ENCODE measurements at places on chromosomes 11 and 22.

GRCh38 chr11:121591405-121592033, 138.8 kb upstream of the SORL1-AS1 start:
- DNase-seq: peak; percentile 75

DNA sequence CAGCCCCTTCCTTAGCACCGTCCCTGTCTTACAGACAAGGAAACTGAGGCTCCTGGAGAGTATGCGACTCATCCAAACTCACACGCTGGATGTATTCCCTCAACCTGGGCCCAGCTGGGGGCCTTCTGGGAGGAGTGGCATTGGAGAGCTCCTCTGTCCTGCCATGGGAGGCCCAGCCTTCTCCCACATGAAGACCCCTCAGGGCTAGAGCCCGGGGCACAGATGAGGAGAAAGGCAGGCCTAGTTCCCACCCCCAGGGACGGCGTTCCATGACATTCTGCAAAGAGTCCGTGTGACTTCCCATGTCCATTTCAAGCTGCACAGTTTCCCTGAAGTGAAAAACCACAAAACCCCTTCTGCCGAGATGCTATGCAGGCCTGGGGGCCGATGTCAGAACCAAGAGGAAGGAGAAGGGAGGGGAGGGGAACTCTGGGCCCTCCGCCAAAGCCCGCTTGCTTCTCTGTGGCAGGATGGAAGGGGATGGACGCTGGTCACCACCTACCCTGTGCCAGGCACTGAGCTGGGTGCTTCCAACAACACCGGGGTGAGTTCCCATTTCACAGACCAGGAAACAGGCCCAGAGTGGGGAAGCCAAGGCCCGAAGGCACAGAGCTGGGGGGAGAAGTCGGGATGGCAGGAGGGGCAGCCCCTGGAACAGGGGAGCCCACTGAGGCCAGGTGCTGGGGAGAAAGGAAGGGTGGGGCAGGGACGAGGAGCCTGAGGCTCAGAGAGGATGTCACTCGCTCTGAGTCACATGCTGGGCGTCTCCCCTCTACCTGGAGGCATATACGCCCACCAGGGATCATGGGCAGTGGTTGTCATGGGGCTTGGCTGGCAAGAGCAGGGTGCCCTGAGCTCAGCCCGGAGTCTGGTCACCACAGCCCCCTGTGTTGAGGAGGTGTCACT, 15.7 kb downstream of the RAC2 start:
- no peak for DNase-seq

DNA sequence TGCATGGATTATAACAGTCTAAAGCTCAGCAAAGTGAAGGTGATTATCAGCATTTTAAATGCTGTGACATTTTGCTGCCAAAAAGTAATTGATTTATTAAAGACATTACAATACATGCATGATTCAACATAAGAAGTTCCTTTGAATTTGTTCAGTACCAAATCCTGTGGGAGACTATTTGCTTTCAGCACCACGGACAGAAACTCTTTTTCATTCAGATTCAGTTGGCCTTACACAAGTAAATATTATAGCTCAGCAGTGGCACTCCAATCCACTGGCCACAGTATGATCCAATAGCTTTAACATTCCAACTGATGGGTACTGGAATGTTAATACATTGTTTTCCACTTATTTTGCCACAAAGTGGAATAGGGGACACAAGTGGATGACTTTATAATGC, 806.7 kb downstream of the NTM start:
- DNase-seq: no peak

DNA sequence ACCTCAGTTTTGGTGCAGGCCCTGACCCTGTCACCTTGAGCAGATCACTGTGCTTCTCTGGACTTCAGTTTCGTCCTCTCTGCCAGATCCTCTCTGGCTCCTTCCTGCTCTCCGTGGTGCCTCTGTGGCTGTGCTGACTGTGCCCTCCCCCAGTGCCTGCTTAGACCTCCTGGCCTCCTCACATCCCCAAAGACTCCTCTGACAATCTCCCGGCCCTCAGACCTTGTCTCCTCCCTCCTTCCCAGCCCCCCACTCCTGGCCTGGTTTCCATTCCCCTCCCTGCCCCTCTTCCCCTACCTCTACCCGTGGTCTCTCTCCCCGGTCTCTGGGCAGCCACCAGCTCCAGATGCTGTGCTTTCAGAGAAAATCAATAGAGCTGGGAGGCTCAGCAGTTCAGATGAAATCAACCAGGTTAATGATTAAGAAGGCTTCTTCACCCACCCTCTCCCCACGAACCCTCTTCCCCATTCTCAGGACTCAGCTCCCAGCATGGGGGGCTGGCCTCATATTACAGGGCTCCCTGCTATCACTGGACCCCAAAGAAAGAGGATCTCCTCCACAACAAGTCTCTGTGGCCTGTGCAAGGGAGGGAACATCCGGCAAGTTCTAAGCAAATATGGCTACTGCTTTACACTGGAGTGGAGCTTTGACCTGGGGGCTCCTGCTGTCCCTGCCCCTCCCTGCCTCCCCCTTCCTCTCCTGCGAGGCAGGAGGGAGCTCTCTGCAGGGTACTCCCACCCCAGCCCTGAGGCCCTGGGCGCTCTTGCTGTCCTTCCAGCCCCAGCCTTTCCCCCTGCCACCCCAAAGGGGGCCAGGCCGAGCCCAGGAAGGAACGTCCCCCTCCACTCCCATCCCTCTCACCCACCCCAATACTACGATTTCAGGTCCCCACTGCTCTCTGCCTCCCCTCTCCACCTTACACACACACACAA, 8.5 kb downstream of the BACE1-AS start:
- DNase-seq: no peak

DNA sequence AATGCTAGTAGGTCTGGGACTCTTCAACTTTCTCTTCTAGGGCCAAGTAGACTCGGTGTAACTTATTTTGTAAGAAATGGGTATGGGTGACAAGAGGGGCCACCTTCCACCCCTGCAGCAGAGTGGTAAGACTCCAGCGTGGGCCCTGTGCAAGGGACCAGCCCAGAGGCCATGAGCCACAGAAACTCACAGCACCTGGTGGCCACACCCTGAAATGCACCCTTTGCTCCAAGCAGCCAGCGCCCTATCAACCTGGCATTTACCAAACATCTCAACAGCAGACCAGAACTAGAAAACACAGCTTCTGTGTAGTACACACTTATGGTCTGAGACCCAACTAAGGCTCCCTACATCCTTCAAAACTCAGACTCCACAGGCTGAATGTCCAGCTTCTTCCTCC, 5.7 kb downstream of the CDCA5 start:
- peak; percentile 64 for DNase-seq

DNA sequence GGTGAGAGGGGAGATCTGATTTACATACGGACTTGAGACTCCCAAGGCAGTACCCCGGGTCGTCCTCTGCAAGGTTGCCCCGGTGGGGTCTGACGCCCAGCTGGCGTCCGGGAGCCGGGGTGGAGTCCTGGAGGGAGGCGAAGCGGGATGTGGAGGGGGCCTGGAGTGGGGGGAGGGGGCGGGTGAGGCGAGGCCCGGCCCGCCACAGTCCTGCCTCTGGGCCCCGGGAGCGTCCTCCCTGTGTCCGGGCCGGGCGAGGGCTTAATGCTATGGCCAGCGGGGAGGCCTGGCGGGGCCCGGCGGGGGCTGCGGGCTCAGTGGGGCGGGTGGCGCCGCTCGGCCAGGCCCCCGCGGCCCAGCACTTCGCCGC, 2.4 kb upstream of the MYBPC3 start:
- DNase-seq: no peak

DNA sequence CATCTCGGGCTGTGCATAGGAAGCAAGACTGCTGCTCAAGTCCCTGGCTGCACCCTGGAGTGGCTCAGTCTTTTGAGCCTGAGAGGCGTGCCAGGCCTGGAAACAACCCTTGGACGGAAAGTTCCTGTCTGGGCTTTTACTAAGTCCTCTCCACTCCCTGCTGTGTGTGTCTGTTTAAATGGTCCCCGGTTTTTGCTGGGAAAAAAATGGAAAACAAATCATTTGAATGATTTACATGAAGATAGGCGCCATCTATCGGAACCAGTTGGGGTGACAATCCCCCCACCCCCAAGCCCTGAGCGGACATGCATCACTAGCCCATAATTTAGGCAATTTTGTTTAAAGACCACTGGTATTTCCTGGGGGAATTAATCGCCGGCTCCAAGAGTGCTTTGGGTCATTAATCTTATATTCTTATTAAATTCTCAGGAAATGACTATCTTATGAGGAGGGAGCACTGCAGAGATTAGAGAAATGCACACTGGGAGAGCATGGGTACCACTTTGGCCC, 2.7 kb upstream of the GAB2 start:
- peak; percentile 39 for DNase-seq

- peak; percentile 96 for DNase-seq
Measured at GRCh38 chr11:64241241-64241490, 271 bp downstream of the FKBP2 start.

GRCh38 chr11:126357055-126357962, 1.8 kb downstream of the ST3GAL4 start:
- no peak for DNase-seq

DNA sequence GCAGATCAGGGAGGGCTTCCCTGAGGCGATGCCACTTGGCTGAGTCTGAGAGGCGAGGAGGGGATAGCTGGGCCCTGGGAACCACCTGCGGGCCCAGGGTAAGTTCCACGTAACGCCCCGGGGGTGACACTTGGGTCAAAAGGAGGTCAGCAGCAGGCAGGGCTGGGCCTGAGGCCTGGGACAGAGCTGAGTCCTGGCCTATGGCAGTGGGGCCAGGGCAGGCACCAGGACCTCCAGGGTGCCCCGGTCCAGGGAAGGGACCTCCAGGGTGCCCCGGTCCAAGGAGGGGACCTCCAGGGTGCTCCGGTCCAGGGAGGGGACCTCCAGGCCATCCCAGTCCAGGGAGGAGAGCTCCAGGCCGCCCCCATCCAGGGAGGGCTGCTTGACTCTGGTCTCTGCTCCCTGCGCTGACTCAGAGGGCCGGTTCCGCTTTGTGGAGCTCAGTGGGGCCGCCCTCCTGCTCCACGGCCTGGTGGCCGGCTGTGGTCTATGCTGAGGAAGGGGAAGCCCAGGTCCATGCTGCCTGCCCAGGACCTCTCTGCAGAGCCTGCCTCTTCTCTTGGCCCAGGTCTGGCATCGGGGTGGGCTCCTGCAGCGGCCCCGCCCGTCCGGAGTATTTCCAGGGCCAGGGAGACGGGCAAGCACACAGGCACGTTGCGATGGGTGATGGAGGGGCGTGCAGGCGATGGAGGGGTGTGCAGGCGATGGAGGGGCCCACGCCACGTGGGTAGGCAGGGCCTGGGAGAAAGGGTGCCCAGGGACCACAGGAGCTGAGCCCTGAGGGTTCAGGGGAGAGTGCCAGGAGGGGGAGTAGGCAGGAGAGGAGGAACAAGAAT, 19.5 kb upstream of the WNT7B start:
- no peak for DNase-seq

DNA sequence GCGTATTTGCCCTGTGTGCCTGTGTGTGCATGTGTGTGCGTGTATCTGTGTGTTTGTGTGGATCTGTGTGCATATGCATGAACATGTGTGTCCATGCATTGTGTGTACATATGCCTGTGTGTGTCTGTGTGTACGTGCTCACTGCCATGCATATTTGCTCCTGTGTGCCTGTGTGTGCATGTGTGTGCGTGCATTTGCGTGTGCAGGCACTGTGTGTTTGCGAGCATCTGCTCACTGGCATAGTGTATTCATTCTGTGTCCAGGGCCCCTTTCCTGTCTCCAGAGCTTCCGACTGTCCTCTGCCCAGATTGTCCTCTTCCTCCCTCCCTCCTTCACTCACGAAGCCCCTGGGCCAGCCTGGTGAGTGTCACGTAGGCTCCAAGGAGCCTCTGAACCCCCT, 5.8 kb downstream of the EMID1 start:
- DNase-seq: no peak

- no peak for DNase-seq
Measured at GRCh38 chr11:111331711-111332479, 33.5 kb downstream of the POU2AF3 start.

DNA sequence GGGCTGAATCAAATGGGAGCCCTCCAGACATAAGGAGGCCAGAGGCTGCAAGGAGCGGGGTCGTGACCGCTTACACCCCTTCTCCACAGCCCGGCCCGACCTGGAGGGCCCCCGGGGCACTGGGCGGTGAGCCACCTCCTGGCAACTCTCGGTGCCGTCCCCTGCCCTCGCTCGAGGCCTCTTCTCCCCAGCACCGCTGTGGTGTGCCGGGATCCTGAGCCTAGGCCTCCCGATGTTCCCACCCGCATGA, 432 bp upstream of the GP1BB start:
- no peak for DNase-seq

- no peak for DNase-seq
Measured at GRCh38 chr11:73270016-73270854, 1.9 kb upstream of the P2RY6 start.

Measured in K562 (cell line).